ENCODE measurements at places on chromosomes 11 and 22.

DNA sequence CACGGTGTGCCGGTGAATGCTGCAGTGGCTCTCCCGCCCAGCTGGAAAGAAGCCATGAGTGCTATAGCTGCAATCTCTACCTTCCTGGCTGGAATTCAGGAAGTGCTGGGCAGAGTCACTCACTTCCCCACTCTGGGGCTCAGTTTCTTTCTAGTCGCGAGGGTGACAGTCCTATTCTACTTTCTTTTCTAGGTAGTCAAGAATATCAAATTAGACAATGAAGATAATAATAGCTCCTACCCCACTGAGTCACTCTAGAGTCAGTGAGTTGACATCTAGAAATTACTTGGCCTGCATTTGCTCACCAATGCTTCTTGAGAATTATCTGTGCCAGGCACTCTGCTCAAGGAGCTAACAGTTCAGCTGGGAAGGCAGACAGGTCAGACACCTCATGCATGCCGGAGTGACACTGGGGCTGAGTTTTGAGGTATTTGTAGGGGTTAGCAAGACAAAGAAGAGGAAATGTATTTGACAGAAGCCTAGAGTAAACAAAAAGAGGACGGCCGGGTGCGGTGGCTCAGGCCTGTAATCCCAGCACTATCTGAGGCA is 3.2 kb downstream of the CENPM start:
- no peak for DNase-seq

DNA sequence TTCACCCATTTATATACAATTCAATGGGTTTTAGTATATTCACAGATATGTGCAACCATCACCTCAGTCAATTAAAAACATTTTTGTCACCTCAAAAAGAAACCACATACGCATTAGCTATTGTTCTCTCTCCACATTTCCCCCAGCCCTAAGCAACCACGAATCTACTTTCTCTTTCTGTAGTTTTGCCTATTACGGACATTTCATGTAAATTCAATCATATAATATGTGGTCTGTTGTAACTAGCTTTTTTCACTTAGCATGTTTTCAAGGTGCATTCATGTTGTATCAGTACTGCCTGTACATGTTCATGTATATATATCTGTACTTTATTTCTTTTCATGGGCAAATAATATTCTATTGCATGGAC is 104.7 kb upstream of the RRM1 start:
- DNase-seq = no peak

DNA sequence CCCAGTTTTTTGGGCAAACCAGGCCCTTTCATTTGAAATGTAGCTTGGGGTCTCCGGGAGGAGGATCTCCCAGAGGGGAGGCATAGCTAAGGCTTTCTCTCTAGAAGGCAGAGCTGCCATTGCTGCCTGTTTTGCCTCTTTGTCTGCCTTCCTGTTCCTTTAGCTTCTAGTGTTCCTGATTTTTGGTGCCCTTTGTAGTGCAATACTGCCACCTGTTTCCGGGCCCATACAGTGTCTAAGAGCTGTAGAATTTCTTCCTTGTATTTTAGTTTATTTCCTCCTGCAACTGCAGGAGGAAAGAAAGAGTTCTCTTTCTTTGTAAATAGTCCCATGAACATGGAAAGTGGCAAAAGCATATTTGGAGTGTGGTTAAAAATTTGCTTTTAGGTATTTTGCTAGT is 19.3 kb upstream of the GLYATL1 start:
- DNase-seq = no peak

- DNase-seq = no peak
Observed at GRCh38 chr11:10490032-10490397, 35.0 kb downstream of the AMPD3 start.

DNA sequence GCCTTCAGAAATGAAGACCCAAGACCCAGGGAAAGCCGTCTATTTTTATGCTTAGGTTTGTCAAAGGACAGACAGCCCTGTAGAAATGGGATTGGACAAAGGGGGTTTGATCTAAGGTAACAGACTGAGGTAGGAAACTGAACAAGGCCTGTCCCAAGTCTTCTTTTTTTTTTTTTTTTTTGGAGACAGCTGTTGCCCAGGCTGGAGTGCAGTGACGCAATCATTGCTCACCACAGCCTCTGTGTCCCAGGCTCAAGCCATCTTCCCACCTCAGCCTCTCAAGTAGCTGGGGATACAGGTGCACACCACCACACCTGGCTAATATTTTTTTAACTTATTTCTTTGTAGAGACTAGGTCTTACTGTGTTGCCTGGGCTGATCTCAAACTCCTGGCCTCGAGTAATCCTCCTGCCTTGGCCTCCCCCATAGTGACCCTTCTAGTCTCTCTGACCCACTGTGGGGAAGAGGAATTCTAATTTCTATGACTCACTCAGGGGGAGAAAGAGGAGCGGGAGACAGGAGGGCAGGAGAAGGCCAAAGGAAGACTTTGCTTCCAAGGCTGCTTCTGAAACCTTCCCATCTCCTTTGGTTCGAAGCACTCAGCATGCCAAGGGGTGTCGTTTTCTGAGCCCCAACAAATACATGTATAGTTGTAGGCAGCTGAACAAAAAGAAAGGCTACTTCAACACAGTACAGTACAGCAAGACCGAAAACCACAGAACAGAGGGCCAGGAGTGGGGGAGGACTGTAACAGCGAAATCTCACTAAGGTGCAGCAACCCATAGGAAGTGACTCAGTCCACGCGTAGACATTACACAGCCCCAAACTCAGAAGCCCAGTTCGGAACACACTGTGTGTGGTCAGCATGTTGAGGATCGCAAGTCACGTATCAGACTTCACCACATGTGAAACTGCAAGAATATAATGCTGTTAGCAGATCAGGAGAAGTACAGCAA is 872 bp downstream of the TMA7B start:
- peak; percentile 70 for DNase-seq

- DNase-seq = no peak
Observed at GRCh38 chr11:117870103-117870952, 6.1 kb downstream of the FXYD6 start.

- no peak for DNase-seq
Observed at GRCh38 chr11:26199331-26200095, 132.4 kb upstream of the ANO3 start.

DNA sequence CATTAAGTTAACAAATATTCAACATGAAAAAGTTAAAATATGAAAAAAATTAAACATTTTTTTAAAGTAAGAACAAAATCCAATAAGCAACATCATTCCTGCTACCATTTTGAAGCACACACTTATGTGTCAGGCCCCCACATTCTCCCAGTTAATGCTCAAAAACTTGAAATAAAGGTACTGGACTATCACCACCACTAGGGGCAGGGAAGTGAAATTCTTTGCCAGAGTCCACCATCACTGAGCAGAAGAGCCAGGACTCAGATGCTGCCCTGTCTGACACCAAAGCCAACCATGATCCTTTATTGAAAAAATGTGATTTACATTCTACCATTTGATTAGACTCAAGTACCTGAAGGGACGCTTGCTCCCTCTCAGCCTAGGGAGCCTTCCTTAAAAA is 39.1 kb downstream of the PITPNB start:
- DNase-seq = no peak

GRCh38 chr11:75328426-75329277 is 22.8 kb downstream of the ARRB1 start:
- no peak for DNase-seq

- DNase-seq = no peak
Observed at GRCh38 chr22:38165922-38166593, 15.6 kb downstream of the PLA2G6 start.

DNA sequence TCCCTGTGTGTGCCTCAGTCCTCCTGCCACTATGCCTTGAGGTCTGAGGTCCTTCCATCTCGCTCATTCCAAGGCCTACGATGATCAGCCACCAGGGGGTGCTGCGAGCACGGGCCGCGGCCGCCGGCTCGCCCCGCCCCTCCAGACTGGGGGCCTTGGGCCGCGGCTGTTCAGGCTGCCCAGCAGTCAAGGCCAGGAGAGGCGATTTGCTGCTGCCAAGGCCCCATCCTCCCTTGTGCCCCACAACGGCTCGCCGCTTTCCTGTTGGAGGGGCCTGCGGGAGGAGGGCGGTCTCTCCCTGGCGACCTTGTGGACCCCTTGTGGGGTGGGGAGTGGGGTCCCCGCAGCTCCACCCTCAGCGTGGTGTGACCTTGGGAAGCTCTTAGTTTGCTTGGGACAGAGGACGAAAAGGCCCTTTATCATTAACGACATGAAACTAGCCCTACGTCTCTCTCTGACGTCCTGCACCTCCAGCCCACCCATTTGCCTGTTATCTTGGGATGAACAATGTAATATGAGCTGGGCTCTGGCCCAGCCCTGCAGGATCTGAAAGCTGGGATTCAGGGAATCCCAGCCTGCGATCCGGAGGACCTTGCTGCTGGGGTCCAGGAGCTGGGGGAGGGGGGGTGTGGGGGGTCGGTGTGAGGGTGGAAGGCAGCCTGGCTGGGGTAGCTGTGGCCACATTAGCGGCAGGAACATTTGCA is 5.3 kb upstream of the GALR3 start:
- DNase-seq = peak; percentile 75

DNA sequence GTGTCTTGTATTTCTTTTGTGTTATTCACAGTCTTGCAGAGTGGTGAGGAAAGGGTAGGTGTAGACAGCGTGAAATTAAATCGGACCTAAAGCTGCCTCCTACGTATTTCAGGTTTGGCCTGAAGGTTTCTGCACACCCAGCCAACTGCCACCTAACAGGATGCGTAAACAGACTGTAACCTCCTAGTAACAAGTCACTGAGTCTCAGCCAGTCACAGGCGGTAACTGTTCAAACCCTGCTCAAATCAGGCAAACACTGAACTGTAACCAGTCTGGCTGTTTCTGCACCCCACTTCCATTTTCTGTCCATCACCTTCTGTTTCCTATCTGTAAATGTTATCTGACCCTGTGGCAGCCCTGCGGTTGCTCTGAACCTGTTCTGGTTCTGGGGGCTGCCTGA is 87.1 kb downstream of the ADAMTS15 start:
- no peak for DNase-seq

DNA sequence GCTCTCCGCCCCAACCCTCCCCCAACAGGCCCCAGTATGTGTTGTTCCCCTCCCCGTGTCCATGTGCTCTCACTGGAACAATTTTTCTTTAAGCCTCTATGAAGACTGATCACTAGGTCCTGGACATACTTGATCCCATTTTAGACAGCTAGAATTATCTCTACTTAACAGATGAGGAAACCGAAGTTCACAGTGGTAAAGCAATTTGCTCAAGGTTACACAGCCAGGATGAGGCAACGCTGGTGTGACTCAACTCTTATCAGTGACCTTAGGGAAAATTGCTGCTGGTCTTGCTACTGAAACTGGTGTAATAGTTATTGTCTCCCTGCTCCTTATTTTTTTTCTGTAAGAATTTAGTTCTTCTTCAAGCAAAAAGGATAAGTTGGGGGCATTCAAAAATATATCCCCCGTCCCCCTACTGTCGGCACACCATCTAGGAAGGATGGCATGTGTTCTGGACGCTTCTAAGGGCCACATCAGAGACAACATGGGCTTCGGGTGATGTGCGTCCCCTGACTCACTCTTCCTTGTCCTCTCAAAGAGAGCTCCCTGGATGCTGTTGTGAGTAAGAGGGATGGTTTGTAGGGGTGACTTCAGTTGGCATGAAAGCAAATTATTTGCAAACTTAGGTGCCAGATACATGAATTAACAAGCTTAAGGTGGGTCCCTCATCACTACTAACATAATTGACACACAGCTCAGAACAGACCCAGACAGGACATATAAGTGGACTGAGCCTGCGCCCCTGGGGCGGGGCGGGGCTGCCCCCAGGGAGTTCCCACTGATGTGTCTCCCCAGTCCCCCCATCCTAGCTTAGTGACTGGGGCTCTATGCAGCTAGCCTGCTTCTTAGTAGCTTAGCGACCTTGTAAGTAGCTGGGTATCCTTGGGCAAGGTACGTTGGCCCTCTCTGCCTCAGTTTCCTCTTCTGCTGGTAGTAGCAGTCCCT is 23.6 kb upstream of the ALX4 start:
- no peak for DNase-seq

- DNase-seq = no peak
Observed at GRCh38 chr11:117657794-117658193, 139.2 kb downstream of the DSCAML1 start.

DNA sequence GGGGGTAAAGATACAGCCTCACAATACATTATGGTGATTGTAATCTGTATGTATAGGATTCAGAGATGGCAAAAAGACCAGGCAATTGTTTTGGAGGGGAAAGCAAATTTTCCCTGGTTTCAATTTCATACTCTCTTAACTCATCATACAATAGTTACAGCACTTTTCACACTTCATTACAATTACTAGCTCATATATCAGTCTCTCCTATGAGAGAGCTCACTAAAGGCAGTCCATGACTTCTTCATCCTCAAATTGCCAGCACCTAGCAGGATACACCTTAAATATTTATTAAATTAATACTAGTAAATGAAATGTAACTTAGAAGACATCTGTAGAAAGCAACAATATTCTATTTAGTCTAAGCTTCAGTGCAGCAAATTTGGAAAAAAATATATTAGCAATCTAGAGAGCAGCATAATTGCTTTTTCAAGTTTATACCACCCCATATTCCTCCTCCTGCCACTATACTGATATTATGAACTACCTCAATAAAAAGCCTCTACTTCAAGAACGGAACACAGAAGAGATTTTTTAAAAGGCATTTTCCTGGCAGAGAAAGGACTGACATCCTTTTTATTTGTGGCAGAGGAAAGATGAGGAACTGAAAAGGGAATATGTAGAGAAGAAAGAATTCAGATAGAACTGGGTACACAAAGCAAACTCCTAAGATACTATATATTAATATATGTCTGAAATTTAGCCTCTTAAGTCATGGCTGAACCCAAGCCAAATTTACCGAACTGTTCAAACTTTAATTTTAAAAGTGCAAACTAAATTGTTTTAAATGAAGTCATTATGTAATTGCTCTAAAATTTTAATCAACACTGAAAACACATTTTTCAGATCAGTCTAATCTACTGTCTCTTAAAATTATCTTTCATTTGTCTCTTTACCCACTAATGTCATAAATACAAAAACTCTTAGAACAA is 27.7 kb downstream of the PICALM start:
- DNase-seq = no peak

DNA sequence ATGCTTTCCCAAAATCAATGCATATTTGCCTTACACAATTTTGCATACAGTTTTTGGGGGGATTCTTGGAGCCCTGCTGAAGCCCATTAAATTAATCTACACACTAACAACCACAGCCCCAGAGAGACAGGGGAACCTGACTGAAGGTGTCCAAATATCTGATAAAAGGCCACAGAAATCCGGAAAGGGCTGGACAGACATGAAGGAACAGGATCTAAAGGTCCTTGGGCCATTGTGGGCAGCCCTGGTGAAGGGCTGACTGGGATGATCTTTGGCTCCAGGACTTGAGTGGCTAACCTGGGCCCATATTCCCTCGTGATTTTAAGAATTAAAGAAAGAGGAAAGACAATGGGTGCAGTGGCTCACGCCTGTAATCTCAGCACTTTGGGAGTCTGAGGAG is 6.8 kb upstream of the WDR74 start:
- DNase-seq = no peak
